ENCODE measurements at places on chromosomes 7 and 10.
A peak's percentile ranks its signal among the peaks of the same experiment; 100 is the strongest.

DNA sequence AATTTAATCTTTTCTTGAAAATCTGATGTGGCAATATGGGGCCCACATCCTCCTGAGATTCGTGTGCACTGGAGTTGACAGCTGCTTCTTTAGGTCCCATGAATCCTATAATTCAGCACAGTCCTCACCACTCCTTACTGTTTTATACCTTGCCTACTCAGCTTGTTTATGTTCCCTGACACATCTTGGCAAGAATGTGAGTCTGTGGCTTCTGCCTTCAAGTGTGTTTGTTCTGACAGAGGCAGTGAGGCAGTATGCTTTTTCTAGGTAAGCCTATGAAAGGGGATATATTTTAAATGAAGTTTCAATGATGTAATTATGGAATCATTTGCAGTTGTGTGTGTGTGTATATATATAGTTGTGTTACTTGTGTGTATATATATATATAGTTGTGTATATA, 106.4 kb downstream of the AMPH start:
- DNase-seq, result no peak

GRCh38 chr7:36939816-36940215, 215.5 kb upstream of the AOAH start:
- no peak for DNase-seq

GRCh38 chr7:132580717-132581285, 4.5 kb upstream of the PLXNA4 start:
- DNase-seq, result peak; percentile 76

- no peak for DNase-seq
Observed at GRCh38 chr7:48887500-48887899, 36.8 kb upstream of the CDC14C start.

DNA sequence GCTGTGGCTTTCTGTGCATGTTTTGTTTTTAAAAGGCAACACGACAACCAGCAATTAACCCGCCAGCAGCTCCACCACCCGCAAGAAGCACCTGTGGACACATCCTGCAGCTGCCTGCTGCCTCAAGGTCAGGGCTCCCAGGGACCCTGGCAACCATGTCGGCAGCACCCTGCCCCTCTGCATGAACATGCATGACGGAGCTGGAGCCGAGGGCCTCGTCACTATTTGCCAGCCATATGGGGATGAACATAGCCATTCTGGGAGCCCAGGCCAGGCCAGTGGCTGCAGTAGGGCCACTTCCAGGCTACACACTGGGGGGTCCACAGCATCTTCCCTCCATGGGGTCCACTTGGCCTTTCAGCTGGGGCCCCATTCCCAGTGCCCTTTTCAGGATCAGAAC, 52.9 kb downstream of the CAMK2B start:
- no peak for DNase-seq

DNA sequence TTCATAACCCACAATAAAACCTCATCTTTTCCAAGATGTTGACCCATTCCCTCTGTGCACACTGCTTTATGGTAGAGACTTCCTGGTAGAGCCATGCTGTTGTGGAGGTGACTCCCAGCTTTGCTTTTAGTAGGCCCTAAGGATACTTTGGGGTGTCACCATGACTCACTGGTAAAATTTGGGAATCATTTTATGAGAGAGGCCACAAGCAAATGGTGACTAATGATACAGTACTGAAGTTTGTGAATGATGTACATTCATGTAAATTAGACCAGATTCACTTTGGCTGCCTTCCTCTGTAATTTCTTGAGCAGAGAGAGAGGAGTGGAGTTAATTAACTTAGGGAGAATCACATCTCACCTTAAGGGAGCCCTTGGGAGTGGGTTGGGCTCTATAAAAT, 686.5 kb downstream of the LRMDA start:
- no peak for DNase-seq

DNA sequence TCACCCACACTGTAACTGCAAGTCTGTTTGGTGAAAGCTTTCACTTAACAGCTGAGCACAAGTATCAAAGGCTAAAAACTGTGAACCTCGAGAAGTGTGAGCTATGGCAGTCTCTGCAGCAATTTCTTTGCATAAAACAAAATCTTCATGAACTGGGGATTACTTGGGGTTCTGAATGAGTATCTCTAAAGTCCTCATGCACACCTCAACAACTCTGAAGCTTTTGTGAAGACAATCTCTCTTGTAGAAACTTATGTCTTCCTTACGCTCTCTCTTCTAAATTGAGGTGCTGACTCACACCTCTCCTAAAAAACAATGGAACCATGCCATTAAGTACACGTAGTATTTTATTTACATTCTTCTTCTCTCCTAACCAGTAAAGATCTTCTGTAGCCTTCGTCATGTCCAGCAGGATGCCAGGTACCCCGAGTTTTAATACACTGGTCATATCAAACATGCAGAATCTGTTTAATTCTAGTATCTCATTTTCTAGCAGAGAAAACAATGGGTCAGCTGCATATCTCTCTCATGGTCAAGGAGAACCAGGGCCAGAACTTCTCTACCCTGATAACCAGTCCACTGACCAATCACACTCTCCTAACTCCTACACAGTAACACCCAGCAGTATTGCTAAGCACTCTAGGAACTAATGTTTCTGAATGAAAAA, 76.9 kb downstream of the UBE2H start:
- DNase-seq, result no peak

DNA sequence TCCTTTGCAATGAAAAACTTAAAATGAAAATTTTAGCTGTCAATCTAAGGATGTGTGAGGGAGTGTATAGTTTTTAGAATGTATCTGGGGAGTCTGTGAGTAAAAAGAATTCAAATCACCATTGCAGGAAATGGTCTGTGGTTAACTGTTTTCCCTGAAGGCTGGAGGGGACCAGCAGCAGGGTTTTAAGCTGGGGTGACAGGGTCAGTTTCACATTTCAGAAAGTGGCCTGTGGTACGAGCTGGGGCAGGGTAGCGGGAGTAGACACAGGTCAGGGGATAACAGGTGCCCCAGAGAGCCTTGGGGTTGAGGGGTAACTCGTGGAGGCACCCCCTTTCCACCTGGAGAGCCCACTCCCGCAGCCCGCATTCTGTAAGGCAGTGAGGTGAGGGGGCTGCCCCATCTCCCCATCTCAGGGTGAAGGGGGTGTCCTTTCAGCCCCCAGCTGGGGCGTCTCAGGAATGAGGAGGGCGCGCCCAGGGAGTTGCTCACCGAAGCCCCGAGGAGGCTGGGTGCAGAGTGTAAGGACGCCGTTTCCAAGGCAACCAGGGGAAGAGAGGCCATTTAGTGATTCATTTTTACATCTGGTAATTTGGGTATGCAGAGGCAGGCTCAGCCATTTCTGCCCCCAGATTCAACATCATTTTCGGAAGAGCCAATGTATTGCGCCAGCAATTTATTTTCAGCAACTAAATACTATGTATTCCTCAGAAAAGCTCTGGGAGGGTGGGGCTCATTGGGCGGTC, 168.9 kb downstream of the SLIT1 start:
- peak; percentile 31 for DNase-seq

- no peak for DNase-seq
Observed at GRCh38 chr10:20302033-20302432, 485.8 kb downstream of the PLXDC2 start.

- DNase-seq, result no peak
Observed at GRCh38 chr10:7417103-7417623, 6.3 kb upstream of the SFMBT2 start.
